Spleen (tissue), 13 donors: ENCODE measurements at places on chromosomes 4 and X. TPM values are rescaled to one million over a fixed set of nuclear protein-coding genes. Genes with fewer than 3 reads are reported as not detected.

DNA sequence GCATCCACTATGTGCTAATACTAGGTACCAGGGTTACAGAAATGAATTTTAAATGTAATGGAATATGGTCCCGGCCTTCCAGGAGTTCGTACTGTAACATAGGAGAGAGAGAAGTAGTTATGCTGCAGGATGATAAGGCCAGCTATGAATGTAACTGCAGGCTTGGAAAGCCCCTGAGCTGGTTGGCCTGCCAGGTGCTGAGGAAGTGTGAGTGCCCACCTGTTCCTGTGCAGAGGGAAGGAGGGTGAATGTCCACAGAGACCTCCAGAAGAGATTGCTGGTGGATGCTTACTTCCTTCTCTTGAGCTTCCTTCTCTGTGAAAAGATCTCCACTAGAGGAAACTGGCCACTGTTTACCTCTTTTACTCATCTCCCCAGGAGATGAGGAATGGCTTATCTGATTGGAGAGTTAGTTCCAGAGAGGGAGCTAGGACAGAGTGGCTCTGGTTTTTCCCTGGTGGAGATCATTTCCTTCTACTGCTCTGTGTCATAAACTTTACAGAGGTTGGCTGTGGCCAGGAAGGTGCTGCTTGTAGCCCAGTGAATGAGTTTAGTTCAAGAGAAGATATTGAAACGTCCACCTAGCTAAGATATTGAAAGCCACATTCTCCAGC is 114.0 kb upstream of the LNX1 start:
- H3K36me3 ChIP-seq: no peaks in the 10 kb centered on the region
- no peak overlapping the region for H3K4me3 ChIP-seq
- no peak overlapping the region for H3K27ac ChIP-seq
- H3K27me3 ChIP-seq: no peaks in the 10 kb centered on the region

DNA sequence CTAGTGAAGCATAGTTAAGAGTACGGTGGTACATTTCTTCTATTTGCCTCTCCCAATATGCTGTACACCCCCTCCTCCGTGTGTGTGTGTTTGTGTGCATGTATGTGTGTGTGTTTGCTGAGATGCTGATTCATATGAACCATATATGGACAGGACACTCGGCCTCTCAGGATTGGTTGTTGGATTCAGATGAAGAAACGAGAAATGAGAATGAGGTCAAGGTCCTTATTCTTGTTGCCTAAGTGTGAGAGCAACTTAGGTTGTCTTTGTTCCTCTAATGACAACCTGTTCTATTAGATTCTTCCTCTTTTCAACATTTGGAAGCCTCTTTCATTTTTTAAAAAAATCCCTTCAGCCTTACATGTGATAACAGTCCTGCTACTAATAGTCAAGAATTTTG is 1387.6 kb downstream of the STIM2 start:
- DNase-seq: no peak
- no peaks in the 10 kb centered on the region for H3K4me1 ChIP-seq
- H3K36me3 ChIP-seq: no peaks in the 10 kb centered on the region
- H3K27ac ChIP-seq: no peak overlapping the region
- H3K27me3 ChIP-seq: no peaks in the 10 kb centered on the region
- H3K4me3 ChIP-seq: no peak overlapping the region

The GPR34 gene
- total RNA-seq: 19.1 TPM

The UGT2B17 gene
- 1.7 TPM for total RNA-seq

DNA sequence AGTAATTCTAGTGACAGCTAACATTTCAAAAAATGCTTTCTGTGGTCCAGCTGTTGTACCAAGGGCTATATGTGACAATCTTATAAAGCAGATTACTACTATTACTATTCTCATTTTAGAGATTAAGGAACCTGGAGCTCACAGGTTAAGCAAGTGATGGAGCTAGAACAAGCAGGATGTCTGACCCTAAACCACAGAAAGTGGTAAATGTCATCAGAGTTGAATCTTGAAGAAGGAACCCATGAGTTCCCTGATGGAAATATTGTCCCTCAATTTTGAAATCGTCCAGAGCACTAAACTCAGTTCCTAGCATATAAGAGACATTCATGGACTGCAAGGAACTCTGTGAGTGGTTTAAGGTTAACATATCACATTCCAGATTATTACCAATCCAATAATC is 214.0 kb downstream of the APBB2 start:
- no peaks in the 10 kb centered on the region for H3K27me3 ChIP-seq
- H3K4me3 ChIP-seq: no peak overlapping the region
- no peak overlapping the region for H3K27ac ChIP-seq
- DNase-seq: no peak
- no peaks in the 10 kb centered on the region for H3K4me1 ChIP-seq

- peak; percentile 77 for DNase-seq
- H3K36me3 ChIP-seq: no peaks in the 10 kb centered on the region
- H3K27me3 ChIP-seq: no peaks in the 10 kb centered on the region
- peak overlapping the region; percentile 51 for H3K27ac ChIP-seq
Measured at GRCh38 chrX:120419463-120419862, 49.6 kb downstream of the LAMP2 start.

- no peak overlapping the region for H3K4me3 ChIP-seq
- no peak overlapping the region for H3K27ac ChIP-seq
- no peaks in the 10 kb centered on the region for H3K4me1 ChIP-seq
- H3K36me3 ChIP-seq: no peaks in the 10 kb centered on the region
Measured at GRCh38 chr4:141388481-141388880, 167.8 kb downstream of the ZNF330 start.

GRCh38 chr4:164771088-164771487 is 17.2 kb downstream of the SMIM31 start:
- no peaks in the 10 kb centered on the region for H3K27me3 ChIP-seq
- no peak overlapping the region for H3K4me3 ChIP-seq
- no peak overlapping the region for H3K27ac ChIP-seq
- H3K36me3 ChIP-seq: no peaks in the 10 kb centered on the region
- DNase-seq: no peak

DNA sequence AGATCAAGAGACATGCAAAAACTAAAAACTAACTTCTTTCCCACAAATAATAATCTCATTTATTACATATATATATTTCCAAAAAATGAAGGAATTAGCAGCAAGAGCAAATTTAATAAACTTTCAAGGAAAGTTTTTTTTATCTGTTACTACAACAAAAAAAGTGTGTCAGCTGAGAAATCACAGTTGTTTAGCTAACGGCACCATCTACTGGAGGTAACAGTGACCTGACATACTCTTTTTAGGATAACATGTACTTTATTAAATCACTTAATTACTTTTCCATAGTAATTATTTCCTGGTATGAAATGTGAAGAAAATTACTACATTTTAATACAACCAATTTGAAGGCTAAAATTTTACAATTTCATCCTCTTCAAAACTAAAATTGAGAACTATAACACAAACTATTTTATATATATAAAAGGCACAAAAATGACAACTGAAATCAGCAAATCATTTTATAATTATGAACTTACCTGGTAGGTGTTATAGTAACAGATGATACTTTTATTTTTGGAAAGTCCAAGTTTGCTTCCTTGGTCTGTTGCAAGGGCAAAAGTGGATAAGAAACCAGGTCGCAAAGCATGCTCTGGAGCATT is 9.1 kb downstream of the LAMTOR3 start:
- H3K4me3 ChIP-seq: no peak overlapping the region
- H3K27me3 ChIP-seq: no peaks in the 10 kb centered on the region
- peaks cover 49% of the 10 kb centered on the region for H3K36me3 ChIP-seq
- no peak for DNase-seq
- no peak overlapping the region for H3K27ac ChIP-seq

DNA sequence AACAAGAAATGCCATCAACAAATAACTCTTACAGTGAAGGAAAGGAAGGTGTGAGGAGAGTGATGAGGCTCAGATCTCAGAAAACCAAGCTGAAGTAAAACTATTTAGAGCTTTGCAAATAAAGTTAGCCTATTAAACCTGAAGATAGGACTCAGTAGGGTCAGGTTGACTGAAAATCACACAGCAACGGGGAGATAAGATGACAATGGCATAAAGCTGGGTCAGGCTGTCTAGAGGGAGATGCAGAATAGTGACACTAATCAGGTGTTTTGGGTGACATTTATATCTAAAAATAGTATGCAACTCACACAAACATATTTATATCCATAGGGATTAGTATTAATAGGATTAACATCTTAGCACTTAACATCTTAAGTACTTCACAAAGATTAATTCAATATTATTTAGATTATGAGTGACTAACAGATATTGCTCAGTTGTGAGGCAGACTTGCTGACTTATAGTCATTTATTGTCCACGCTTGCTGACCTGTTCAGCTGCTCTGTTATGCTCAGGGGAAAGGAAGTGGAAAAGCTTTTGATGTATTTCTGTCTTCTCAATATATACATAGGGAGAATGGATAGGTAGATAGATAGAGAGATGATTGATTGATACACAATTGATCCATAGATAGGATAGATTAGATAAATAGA is 130.7 kb upstream of the GUCY1A1 start:
- DNase-seq: no peak
- H3K36me3 ChIP-seq: no peaks in the 10 kb centered on the region
- H3K27ac ChIP-seq: no peak overlapping the region
- H3K4me3 ChIP-seq: no peak overlapping the region
- H3K4me1 ChIP-seq: no peaks in the 10 kb centered on the region

GRCh38 chr4:120005076-120005475 is 61.6 kb downstream of the MAD2L1 start:
- no peaks in the 10 kb centered on the region for H3K27me3 ChIP-seq
- no peak overlapping the region for H3K4me3 ChIP-seq

GRCh38 chrX:66892004-66892403 is 253.1 kb upstream of the EDA2R start:
- no peak overlapping the region for H3K4me3 ChIP-seq
- no peaks in the 10 kb centered on the region for H3K4me1 ChIP-seq
- H3K27me3 ChIP-seq: no peaks in the 10 kb centered on the region
- no peak overlapping the region for H3K27ac ChIP-seq
- H3K36me3 ChIP-seq: no peaks in the 10 kb centered on the region

The SLC7A11 gene
- total RNA-seq: 0.33 TPM
